Testis (tissue), 5 donors: ENCODE measurements at places on chromosomes 16 and 17.

DNA sequence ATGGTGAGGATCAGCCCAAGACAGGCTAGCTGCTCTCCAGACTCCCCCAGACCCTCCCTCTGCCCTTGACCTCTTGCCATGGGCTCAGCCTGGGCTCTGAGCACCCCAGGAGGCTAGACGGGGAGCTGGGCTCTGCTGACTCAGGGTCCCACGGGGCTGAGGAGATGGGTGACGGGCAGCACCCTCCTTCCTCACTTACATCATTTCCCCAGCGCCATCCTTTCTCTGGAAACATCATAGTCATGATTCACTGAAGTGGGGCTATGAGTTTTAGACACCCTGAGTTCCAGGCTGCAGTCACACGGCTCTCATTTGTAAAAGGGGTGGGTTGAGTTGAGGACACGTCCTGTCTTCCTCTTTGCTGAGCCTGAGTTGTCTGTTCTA, 3.0 kb upstream of the ITGAX start:
- no peaks in the 10 kb centered on the region for H3K27me3 ChIP-seq
- H3K27ac ChIP-seq: no peak overlapping the region
- no peak overlapping the region for H3K4me3 ChIP-seq

DNA sequence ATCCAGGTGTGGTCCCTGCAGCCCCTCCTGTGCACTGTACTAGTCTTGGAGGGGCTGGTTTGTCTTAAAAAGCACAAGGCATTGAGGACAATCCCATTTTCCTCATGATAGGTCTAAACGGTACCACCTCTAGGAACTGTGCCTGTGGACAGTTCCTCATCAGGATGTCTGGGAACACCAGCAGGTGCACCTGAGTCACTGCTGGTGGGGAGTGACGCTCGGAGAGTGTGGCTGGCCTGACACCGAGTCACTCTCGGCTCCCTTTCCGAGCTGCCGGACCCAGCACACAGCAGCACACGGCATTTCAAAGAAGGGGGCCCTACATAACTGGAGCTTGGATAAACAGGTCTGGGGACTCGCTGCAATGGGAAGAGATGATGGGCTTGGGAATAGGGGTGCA, 25.6 kb downstream of the LRRC75A start:
- peaks cover 58% of the 10 kb centered on the region for H3K4me1 ChIP-seq
- no peak for DNase-seq
- H3K4me3 ChIP-seq: no peak overlapping the region
- H3K27me3 ChIP-seq: no peaks in the 10 kb centered on the region
- H3K36me3 ChIP-seq: no peaks in the 10 kb centered on the region

GRCh38 chr17:27748360-27748825, 51.9 kb downstream of the NOS2 start:
- H3K27me3 ChIP-seq: no peaks in the 10 kb centered on the region
- no peak overlapping the region for H3K4me3 ChIP-seq
- H3K36me3 ChIP-seq: no peaks in the 10 kb centered on the region
- H3K4me1 ChIP-seq: no peaks in the 10 kb centered on the region

DNA sequence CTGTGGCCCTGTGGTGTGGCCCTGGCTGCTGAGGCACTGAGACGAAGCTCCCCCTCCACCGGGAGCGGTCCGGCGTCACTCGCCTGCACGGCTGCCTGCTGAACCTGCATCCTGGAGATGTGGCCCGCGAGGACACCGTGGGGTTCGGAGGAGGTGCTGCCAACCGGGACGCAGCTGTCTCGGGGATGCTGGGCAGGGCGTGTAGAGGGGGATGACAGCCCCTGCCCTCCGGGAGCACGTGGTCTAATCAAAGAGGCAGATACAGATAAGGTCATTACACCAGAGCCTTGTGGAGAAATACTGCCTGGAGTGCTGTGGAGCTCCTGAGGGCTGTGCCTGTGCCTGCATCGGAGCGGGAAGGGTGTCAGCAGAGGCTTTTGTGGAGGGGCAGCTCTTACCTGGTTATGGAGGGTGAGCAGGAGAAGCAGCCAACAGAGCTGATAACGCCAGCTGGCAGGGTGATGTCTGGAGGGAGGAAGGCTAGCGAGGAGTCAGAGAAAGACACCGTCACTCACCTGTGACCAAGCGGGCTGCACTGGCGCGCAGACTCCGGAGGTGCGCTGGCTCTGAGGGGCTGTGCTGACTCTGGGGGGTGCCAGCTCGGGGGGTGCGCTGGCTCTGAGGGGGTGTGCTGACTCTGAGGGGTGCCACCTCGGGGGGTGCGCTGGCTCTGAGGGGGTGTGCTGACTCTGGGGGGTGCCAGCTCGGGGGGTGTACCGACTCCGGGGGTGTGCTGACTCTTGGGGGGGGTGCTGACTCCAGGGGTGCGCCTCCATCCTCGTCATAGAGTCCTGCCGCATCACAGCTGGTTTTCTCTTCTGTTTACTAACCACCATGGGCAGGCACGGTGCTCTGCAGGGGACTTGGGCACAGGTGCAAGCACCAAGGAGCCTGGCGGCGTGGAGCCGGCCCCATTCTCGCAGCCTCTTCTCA, 104.7 kb upstream of the CHMP6 start:
- H3K4me1 ChIP-seq: no peaks in the 10 kb centered on the region
- no peak overlapping the region for H3K4me3 ChIP-seq
- H3K27me3 ChIP-seq: no peaks in the 10 kb centered on the region
- no peak overlapping the region for H3K27ac ChIP-seq
- H3K36me3 ChIP-seq: no peaks in the 10 kb centered on the region
